NCI-H510A (cell line): ENCODE measurements at places on chromosomes 5 and 9.
A peak's percentile ranks its signal among the peaks of the same experiment; 100 is the strongest.

GRCh38 chr9:89967527-89967926 lies 362.7 kb downstream of the GADD45G start:
- DNase-seq, result no peak

DNA sequence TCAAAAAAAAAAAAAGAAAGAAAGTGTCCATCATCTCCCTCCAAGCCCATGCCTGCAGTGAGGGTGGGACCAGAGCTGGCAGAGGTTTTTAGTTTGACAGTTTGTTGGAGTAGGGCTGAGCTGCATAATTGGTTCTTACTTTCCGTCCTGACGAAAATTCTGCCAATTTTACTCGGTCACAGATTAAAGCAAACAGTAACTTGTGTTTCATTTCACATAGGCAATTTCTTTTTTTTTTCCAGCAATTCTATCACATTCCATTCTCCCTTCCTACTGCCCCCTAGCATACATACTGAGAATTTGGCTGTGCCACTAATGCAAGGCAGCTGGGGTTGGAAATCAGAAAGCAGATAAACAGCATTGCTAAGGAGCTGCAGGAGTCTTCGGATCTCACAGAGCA lies 132.4 kb downstream of the FRMD3 start:
- DNase-seq, result no peak

DNA sequence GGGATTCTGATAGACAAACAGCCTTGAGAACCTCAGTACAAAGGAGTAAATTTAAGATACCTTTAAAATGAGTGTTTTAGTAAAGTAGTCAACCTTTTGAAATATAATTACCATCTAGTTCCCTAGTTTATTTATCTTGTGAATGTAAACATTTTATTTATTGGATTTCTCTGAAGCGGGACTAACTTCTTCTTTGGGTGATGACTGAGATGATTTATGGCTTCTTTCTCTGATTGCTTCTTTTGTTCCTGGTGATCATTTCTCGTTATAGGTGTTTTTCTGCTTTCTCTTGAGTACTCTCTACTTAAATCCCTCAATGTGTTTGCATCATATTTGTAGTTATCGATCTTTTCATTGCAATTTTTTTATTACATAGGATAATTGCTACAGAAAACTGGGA lies 33.2 kb downstream of the PRDM6 start:
- DNase-seq, result no peak

DNA sequence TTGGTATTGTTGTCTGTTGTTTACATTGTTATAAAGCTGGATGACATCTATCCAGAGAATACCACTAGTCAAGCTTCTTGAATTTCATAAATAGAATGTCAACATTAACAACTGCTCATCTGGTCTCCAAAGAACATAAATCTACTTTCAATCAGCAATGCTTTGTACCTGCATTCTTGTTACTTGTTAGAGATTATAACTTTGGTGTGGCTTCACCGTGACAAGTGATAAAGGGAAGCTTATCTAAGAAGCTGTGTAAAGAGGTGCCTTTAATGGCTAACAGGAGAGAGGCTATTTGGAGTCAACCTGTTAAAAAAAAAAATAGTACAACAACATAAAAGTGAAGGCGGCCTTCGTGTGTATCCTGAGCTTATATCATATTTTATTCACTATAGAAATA lies 41.8 kb downstream of the MUSK start:
- no peak for DNase-seq

DNA sequence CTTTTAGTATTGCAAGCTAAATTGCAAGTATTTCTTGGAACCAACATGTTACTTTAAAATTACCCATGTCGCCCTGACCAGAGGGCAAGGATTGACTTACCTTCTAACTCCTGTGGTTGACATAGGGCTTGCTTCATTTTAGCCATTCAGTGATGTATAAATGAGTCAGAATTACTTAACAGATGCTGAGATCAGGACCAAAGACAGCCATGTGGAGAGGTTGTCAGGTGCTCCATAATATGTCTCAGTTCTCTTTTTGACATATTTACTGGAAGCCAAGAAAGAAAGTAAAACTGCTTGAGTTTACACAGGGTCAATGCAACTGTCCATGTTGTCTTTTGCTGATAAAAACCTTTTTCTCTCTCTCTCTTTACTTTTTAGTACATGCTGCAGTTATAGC lies 33.2 kb downstream of the F2RL2 start:
- DNase-seq, result no peak

GRCh38 chr5:103258957-103259704 lies 568 bp downstream of the MACIR start:
- peak; percentile 27 for DNase-seq

DNA sequence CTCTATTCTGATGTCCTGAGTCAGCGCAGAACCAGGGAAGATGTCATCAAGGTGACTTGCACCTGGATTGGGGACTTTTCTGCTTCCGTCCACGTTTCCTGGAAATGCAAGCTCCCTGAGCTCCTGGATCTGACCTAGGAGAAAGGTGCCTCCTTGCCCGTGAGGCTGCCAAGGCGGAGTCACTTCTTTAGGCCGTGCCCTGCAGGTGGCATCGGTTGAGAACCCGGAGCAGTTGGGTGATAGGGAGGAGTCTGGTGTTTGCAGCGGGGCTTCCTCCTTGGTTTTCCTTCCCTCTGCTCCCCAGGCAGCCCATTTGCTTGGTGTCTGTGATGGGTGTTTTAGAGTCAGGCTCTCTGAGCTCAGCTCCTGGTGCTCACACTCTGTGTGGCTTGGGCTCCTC lies 15.2 kb downstream of the NANS start:
- DNase-seq, result peak; percentile 2
